Erythroblast (primary cell): ENCODE measurements at places on chromosomes 11 and 22.
A peak's percentile ranks its signal among the peaks of the same experiment; 100 is the strongest.

GRCh38 chr11:122664188-122664587 is 8.7 kb downstream of the UBASH3B start:
- DNase-seq = no peak

- DNase-seq = peak; percentile 11
Measured at GRCh38 chr11:131038597-131038996, 122.3 kb upstream of the SNX19 start.

GRCh38 chr22:46893281-46894020 is 131.0 kb downstream of the TBC1D22A start:
- DNase-seq = no peak

DNA sequence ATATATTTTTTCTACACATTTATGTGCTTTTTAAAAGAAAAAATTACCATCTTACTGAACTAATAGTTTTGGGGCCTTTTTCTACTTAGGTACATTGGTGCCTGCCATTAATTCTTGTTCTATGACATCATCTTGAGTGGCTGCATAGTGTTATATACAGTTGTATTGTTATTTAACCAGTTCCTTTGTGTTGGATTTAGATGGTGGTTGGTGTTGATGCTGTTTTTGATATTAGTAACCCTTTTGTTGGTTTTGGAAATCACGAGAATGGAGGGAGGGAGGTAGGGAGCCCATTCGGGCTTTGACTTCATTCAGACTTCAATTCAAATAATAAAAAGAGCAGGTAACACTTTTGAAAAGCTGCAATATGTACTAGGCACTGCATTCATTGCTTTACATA is 15.4 kb upstream of the C11orf96 start:
- DNase-seq = no peak

DNA sequence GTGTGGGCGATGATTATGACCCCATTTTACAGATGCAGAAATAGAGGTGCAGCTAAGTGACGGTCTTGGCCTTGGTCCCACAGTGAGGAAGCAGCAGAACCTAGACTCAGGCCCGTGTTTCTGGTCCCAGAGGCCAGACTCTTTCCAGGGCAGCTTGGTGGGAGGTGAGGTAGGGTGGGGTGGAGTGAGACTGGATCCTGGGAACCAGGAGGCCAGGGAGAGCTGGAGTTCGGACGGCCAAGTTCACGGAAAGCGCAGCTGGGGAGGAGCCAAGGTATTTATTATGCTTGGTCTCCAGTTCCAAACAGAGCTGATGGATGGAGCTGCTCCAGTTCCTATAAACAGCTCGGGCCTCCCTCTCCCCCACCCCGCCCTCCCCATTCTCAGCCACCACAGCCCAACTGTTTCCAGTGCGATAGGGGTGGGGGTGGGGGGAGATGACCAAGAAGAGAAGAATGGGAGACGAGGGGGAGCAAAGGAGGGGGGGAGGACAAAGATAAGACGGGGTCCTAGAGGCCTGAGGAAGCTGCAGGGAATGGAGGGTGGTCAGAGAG is 16.2 kb downstream of the LRRC32 start:
- DNase-seq = no peak

- DNase-seq = peak; percentile 14
Measured at GRCh38 chr11:32435942-32436750, 807 bp upstream of the WT1 start.

DNA sequence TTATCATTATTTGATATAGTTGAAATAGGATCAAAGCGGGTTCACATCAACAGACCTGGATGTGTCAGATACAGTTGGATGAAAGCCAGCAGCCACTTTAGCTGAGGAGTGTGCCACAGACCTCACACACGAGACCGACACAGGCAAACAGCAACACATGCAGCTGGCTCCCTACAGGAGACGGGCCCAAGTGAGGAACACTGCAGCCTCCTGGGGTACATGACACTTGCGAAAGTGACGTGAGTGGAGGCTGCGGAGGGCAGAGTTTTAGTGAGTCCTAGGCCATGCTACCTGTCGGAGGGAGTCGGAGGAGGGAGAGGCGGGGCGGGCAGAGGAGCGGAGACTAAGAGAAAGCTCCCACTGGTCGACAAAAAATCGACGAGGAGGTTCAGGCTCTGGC is 100.9 kb upstream of the BID start:
- no peak for DNase-seq

DNA sequence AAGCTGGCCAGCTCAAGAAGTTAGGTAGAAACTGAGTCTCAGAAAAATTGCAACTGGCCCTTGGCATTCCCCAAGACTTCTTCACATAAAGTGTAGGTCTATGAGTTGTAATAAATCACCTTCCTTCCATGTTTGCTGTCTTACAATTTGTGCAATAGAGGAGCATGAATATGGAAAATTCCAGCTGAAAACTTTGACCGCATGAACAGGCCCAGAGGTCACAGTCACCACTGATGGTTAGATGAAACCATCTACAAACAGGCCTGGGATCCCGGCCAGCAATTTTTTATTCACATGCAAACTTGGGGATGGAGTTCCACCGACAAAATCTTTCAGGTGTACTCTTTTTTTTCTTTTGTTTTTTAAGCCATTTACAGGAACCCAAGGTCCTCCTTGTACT is 88.1 kb downstream of the SERGEF start:
- no peak for DNase-seq

GRCh38 chr11:130504317-130504716 is 55.9 kb downstream of the ADAMTS15 start:
- no peak for DNase-seq

GRCh38 chr11:65663639-65664200 is 1.0 kb upstream of the RELA start:
- DNase-seq = peak; percentile 75

- no peak for DNase-seq
Measured at GRCh38 chr11:96147186-96147585, 195.8 kb downstream of the MAML2 start.

DNA sequence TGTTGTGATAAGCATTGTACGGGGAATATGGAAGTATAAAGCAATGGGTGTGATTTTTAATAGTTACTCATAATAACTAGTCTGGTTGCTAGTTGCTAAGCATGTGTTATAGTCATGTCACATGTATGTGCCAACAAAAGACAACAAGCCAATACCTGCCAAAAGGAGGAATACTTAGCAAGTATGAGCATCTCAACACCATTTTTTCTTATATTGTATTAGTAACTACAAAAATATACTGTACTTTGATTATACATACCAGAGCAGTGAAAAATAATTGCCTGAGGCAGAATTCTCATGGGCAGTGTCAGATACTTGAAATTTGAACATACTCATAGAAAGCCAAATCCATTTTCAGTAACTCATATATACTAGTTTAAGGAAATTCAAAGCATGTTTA is 62.4 kb upstream of the ALKBH3 start:
- DNase-seq = no peak

DNA sequence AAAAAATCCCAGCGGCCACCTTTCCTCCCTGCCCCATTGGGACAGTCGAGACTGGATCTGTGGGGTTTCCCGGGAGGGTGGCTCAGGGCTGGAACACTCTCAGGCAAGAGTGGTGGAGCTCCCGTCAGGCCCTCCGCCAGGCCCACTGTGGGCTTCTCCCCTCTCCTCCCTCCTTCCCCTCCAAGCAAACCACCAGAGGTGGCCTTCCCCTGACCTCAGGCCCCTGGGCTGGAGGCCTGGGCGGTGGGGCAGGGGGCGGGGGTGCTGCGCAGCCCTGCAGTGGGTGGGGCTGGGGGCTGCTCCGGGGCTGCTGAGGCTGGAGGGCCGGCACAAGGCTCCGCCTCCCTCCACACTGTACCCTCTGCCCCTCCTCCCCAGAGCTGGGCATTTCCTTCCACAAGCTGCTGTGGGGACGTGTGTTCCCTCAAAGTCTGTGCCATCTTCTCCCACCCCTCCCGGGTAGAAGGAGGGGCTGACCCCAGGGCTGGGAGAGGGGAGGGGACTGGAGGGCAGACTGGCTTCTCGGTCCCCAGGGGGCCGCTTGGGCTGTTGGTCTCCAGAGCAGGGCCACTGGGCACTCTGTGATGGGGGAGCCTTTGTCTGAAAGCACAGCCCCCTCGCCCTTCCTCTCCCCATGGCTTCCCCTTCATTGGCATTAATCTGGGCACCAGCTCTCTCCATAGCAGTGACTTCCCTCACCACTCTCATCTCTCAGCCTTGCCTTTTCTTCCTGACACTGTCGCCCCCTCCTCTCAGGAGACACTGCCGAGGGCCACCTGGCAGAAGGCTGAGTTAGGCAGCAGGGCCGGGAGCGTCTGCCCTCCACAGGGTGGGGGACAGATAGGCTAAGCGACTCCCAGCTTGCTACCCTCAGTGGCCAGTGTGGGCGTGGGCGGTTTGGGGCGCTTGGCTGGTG is 7.1 kb downstream of the RCOR2 start:
- DNase-seq = no peak

- DNase-seq = no peak
Measured at GRCh38 chr11:43954241-43954640, 11.8 kb downstream of the C11orf96 start.

DNA sequence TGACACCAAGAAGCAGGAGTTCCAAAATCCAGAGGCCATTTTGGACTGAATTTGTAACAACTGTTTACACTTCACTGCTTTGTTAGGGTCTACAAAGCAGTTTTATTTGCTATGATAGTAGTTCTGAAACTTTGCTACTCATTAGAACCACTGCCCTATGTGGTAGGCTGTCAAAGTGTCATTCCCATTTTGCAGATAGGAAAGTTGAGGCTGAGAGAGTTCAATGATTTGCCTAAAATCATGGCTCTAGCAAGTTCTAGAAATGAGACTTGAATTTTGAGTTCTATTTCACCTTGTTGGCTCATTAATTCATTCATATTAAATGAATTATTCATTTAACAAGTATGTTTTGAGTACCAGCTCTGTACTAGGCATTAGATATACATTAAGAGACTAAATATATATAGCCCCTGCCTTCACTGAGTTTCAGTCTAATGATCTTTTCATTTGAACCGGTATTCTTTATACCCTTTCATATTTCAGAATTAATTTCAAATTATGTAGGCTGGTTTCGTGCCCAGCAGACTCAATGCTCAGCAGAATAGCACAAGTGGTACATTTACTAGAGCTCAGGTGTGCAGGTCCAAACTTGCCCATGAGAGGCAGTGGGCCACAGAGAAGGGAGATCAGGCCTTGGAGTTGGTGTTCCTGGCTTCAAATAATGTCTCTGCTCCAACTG is 93.5 kb downstream of the ME3 start:
- no peak for DNase-seq

DNA sequence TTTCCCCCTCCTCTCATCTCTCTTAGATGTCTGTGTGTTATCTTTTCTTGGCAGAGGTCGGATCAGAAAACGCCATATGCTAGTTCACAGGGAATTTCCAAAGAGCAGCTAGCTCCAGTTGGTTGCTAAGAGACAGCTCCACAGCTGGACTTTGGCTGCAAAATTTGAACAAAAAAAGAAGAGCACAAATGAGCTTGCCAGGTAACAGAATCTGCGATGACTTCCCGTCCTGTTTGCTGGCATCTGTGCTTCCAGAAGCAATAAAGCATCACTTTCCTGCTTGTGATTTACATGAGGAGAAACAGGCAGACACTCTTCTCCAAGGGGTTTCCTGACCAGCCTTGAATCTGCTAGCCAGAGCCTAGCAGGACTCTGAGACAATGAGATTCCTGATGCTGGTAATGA is 596.0 kb upstream of the B3GAT1 start:
- no peak for DNase-seq

GRCh38 chr11:44192017-44192385 is 96.5 kb downstream of the EXT2 start:
- DNase-seq = no peak

DNA sequence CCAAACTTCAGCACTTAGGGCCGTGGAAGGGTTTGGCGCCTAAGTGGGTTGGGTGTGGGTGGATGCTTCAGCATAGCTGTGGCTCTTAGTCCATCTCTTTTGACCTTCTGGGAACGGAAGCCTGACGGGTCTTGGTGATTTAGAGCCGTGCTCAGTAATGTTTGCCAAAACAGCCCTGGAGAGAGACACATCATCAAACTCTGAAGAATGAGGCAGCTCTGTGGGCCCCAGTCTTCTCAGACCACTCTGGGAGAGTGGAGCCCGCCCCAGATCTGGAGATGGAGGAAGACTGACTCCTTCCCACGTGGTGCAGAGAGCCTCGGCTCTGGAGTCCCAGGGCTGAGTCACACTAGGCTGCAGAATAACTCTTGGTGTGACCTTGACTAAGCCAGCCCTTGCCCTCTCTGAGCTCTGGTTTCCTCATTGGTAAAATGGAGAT is 168.9 kb downstream of the C11orf91 start:
- DNase-seq = no peak

DNA sequence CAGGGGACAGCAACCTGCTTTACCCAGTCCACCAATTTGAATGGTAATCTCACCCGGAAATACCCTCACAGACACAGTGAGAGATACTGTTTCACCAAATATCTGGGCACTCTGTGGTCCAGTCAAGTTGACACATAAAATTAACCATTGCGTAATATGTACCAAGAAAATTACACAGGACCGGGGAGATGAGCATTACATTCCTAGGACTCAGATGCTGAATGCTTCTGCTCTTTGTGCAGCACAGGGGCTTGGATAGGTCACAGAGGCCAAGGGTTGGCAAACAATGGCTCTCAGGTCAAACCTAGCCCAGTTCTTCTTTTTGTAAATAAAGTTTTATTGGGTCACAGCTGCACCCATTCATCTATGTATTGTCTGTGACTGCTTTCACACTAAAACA is 557.2 kb downstream of the MN1 start:
- DNase-seq = no peak

GRCh38 chr11:61034111-61034510 is 62.6 kb downstream of the CD6 start:
- DNase-seq = no peak

DNA sequence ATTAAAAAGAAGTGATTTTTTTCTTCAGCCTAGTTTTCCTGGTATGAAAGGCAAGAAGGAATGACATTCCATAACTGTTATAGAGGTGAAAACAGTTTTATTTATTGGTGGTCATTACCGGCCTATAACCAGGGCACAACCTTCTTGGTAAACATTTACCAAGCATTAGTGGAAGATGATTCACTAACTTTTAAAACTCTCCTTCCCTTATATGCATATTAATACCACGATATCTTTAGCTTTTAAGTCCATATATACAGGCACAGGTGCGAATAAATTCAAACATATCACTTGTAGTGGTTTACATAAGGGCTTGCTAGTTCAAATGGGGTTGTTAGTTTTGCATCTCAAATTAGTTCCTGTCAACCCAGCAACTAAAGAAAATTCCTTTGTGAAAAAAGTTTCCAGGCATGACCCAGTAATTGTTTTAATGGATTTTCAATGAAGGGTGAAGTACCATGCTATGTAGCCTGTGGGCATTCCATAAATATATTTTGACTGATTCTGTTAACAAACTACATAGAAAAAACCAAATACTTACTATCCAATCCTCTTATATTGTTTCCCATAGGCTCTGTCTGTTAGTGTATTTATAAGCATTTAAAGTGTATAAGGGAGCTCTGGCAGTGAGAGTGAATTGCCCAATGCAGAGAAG is 30.6 kb upstream of the ROBO3 start:
- DNase-seq = no peak
